ENCODE measurements at places on chromosomes 1 and 21.

DNA sequence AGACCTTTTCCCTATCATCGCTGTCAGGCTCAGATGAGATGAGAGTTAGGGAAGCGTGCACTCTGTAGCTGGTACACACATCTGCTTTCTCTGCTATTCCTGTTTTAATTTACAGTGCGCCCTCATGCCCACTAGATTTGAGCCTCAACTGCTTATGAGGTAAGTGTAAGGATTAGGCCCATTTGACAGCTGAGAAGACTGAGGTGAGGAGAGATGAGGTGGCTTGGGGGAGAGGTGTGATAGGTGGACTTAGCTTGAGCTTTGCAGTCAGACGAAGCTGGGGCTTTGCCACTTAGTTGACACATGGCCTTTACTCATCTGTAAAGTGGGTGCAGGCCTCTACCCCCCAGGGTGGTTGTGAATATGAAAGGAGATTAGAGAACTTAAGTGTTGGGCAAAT lies 8.5 kb downstream of the TMEM61 start:
- DNase-seq, result no peak

- no peak for DNase-seq
Observed at GRCh38 chr1:83581747-83582146, 417.2 kb downstream of the TTLL7 start.

GRCh38 chr1:189431447-189431846 lies 1046.2 kb downstream of the BRINP3 start:
- DNase-seq, result no peak

DNA sequence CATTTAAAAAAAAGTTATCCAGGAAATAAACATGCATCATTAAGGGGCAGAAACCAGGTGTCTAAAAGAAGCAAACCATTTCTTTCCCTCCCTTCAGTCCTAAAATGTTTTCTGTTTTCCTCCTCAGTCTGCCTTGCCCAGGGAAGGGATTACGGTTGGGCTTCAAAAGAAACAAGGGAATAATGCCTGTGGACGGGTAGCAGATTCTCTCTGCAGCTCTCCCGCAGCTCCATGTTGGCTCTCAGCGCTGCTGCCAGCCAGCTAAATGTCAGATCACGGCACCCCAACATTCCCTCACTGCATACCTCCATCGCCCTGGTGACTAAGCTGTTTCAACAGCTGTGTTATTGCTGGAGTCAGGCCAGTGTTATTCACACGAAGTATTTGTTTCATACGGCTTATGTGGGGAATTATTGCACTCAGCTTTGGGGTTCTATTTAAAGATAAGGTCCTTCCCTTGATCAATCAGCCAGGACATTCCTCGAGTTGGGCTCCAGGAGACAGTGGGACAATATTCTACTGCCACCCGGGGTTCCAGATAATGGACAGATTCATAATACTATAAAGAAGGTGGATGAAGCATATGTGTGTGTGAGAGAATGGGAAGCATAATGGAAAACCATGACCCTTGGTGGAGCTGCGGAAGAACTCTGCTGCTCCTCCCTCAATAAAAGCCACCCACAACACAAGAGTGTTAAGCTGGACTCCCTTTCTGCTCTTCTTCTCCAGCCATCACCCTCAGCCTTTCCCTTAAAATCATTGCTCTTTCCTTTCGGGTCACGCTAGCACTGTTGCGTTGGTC lies 58.2 kb downstream of the WLS start:
- peak; percentile 33 for DNase-seq

GRCh38 chr1:110130989-110131388 lies 18.7 kb downstream of the UBL4B start:
- no peak for DNase-seq
